ENCODE measurements at places on chromosomes 1 and 21.

GRCh38 chr21:35381743-35382310 is 332.7 kb upstream of the RUNX1 start:
- DNase-seq: no peak

DNA sequence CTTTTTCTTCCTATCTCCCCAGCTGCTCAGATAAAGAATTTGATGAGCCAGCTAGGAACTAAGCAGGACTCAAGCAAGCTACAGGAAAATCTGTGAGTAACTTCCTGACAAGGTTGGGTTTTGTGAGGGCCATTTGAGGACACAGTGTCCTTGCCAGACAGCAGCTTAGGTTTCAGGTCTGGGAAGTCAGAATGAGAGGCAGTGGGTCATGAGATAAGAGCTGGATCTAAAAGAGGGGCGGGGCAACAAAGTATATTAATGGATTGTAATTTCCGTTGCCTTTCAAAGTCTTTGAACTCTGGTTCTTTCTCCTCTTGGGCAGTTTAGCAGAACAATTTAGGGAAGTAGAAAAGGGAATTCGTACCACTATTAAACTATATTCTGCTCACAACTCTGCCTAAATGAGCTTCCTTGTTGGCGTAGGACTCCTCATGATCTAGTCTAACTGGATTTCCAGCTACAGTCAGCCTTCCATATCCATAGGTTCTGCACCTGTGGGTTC is 16.6 kb downstream of the STX12 start:
- no peak for DNase-seq

DNA sequence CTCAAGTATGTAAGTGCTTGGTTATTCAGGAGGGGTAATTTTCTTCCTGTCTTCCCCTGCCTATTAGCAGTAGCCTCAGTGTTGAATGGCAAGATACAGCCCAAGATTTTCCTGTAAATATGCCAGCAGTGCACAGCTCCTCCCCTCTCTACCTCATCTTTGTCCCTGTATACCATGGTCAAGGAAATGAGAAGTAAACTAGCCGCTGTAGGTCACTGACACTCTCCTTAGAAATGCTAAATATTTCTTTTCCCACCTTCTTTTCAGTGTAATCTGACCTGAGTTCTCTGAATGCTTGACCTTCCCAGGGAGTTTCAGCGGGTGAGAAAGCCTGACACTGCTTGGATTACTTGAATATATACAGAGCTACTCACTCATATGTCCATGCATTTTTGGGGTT is 84.1 kb upstream of the ZNF326 start:
- DNase-seq: no peak

GRCh38 chr1:1901641-1902294 is 10.9 kb upstream of the GNB1 start:
- no peak for DNase-seq

- DNase-seq: no peak
These were observed 79.0 kb downstream of the CASZ1 start for GRCh38 chr1:10717296-10718082.

- DNase-seq: no peak
These were observed 5.1 kb downstream of the NT5C1A start for GRCh38 chr1:39666772-39667171.

GRCh38 chr1:177368255-177368654 is 197.5 kb downstream of the BRINP2 start:
- no peak for DNase-seq

DNA sequence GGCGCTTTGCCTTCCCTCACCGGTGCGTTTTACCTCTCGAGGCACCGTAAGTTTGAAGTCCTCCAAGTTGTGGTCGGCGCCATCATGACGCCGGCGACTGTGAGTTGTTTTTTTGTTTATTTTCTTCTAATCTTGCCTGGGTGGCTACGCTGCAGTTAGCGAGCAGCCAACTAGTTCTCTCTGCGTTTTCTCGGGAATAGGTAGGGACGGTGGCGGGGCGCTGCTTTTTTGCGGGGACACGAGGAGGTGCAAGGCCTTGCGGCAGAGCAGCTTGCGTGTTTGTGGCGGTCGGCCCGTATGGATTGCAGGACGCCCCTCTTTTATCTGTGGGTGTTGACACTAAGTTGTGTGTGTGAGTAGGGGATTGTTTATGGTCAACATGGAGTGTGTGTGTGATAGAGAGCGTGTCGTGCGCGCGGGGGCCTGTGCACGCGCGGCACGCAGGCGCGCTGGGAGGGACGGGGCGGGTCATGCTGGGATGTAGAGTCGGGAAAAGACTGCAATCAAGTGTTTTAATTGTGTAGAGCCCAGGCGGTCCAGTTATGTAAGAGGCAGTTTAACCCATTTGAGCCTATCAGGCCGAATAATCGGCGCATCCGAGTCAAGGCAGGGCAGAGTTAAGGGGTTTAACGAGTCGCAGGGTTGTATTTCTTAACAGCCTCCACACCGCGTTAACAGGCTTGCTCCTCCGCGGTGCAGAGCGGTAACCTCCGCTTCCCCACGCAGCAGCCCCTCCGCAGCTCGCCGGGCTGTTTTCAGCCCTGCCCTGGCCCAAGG is 1.2 kb upstream of the NEGR1 start:
- peak; percentile 54 for DNase-seq

- no peak for DNase-seq
These were observed 90.4 kb upstream of the DPH5 start for GRCh38 chr1:101116006-101116405.

DNA sequence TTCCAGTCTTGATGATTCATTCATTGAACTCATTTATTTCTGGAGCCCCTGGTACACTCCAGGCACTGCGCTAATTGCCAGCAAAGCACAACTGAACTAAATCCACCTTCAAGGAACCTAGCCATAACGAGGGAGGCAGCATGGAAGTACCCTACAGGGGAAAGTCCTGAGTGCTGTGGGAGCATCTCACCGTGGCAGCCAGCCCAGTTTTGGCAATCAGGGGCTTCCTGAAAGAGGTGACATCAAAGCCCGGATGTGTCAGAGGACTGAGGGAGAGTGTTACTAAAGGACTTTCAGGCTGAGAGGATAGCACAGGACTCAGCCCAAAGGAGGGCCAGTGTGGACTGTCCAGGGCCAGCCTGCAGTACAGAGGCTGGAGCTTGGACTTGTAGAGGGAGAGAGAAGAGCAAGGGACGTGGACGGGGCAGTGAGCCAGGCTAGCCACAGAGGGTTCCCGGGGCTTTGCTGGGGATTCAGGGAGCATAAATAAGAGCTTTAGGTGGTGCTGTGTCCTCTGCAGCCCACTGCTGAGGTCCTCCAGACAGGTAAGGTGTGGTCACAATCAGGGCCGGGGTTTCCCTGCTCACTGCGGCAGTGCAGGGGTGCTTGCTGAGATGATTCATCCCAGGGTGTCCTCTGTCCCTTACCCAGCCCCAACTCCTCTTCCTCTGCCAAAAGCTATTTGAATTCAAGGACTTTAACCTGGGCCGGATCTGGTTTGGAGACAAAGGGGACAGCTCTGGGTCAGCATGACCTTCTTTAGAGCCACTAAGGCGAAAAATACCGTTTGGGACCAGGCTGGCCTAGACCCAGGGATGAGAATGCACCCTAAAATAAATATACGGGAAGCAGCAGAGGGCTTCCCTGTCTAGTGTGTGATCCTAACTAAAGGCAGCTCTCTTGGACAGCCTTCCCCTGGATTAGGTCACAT is 128.3 kb downstream of the EDEM3 start:
- DNase-seq: no peak

GRCh38 chr21:29146726-29147125 is 16.3 kb downstream of the MAP3K7CL start:
- DNase-seq: no peak

GRCh38 chr1:181604482-181605249 is 121.3 kb downstream of the CACNA1E start:
- DNase-seq: no peak

- DNase-seq: no peak
These were observed 374 bp downstream of the MAB21L3 start for GRCh38 chr1:116111524-116112021.

- no peak for DNase-seq
These were observed 58.9 kb downstream of the C1orf198 start for GRCh38 chr1:230809256-230809990.

- no peak for DNase-seq
These were observed 145.5 kb downstream of the TBX15 start for GRCh38 chr1:118842452-118843201.

GRCh38 chr1:163781146-163781545 is 459.4 kb downstream of the NUF2 start:
- DNase-seq: no peak

- no peak for DNase-seq
These were observed 71.3 kb downstream of the MORN1 start for GRCh38 chr1:2320006-2320405.

DNA sequence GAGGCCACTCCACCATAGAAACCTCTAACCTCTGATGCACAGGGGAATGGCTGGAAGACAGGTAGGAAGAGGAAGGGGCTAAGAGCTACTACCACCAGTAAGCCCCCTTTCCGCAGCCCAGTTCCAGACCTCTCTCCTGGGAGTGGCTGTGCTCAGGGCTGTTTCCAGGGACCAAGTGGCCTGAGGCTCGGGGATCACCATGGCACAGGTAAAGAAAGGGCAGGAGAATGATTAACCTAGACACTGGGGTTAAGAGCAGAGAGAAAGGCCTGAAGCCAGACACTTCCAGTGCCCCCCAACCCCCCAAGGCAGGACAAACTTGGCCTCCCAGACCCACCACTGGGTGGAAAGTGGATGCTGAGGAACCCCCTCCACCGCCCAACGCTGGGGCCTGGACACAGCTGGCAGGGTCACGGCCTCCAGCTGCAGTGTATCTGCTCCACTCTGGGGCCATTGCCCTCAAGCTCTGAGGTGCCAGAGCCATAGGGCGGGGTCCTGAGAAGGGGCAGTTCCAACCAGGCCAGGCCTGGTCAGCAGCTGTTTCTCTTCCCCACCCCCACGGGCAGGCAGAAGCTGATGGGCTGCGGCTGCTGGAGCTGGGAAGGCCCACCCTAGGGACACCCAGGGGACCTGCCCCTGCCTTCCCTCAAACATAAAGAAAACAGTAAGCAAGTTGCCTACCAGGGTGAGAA is 2.6 kb downstream of the TAGLN2 start:
- no peak for DNase-seq

DNA sequence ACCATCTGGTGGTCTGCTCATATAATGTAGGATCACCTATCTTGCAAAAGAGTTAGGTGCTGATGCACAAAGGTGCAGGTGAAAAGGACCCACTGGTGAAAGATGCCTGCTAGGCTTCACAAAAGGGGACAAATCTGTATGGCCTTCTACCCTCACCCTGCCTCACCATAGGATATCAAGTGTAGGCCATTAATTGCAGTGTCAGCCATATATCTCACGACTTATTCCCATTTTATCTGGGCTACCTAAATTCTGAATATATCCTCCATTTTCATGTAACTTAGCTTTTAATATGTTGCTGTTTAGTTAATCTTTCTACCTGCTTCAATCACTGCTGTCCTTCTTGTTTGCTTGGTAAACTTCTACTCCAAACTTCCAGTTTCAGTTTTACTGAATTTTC is 84.2 kb upstream of the DPH5 start:
- DNase-seq: no peak

DNA sequence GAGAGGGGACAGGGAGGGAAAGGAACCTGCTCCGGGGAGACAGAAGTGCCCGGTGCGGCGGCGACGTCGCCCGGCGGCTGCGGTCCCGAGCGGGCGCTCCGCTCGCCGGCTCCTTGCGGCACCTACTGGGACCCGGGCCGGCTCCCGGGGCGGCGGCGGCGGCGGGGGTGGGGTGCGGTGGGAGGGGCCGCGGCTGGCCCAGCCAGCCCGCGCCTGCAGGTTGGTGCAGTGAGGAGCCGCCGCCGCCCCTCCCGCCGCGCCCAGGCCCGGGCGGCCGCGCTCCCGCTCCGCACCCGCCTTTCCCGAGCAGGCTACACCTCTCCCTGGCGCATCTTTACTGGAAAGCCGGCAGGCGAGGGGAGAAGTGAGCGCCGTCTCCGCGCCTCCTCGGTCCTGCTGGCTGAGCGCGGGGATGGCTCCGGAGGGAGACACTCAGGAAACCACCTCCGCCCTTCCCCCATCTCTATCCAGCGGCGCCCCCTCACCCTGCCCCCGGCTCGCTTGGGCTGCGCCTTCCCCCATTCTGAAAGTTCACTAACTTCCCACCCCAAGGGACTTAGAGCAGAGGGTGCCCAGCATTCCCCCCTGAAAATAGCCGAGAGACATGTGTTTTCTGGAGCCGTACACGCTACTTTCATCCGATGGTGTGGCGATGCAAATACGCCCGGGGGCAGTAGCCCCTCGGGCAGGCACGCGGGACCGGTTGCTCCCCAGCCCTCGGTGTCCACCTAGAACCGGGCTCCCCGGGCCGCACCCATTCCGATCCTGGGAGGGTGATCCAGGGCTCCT is at the start of gene PLD5:
Gene PLD5, minus strand, starts transcription at position 127 of the 789 bp plus-strand sequence.
- DNase-seq: no peak

DNA sequence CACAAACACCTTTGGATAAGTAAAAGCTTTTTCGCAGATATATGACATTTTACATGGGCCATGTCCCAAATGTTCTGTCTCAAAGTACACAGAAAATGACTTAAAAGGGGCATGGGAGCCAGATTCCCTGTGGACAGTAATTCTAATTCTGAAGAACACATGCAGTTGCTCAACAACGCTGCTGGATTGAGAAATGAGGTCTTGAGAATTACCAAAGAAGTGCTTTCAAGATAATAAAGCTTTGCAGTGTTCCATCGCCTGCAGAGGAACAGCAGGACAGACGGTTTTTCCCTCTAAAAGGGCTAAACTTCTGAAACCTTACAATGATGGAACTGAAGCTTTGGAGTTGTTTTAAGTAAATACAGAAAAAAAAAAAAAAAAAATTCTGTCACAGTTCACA is 55.3 kb upstream of the HSPA13 start:
- no peak for DNase-seq

All from cerebellar nuclear complex (tissue), 1 donor.